ENCODE measurements at places on chromosomes 4 and X. TPM values are rescaled to one million over a fixed set of nuclear protein-coding genes. Genes with fewer than 3 reads are reported as not detected.

The PLK4 gene
- total RNA-seq = 45.1 TPM

The TIGD4 gene
- total RNA-seq = 1.5 TPM

The TTC29 gene
- total RNA-seq = 0.16 TPM

The MAGEA10 gene
- total RNA-seq = 10.1 TPM

The CISD2 gene
- total RNA-seq = 25.4 TPM

The NAP1L2 gene
- 0.94 TPM for total RNA-seq

The EDA2R gene
- total RNA-seq = 2.7 TPM

The NSD2 gene
- total RNA-seq = 84.9 TPM

The USP51 gene
- 0.05 TPM for total RNA-seq

The MAGEA11 gene
- 34.9 TPM for total RNA-seq

The TREX2 gene
- 0.69 TPM for total RNA-seq

The EDNRA gene
- 3.4 TPM for total RNA-seq

The ANK2 gene
- 13.2 TPM for total RNA-seq

The DCAF8L2 gene
- 0.05 TPM for total RNA-seq

The RAB9B gene
- total RNA-seq = 0.34 TPM
